ENCODE measurements at places on chromosomes 7 and 10.

DNA sequence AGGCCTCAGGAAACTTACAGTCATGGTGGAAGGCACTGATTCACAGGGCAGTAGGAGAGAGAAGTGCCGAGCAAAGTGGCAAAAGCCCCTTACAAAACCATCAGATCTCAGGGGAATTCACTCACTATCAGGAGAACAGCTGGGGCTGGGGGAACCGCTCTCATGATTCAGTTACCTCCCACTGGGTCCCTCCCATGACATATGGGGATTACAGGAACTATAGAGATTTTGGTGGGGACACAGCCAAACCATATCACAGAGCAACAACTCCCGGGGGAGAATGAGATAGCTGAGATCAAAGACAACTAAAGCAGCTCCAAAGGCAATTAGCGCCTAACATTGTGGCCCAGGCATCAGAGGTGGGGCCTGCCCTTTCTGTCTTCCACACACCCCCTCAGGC lies 85.4 kb upstream of the VOPP1 start:
- no peak for DNase-seq

DNA sequence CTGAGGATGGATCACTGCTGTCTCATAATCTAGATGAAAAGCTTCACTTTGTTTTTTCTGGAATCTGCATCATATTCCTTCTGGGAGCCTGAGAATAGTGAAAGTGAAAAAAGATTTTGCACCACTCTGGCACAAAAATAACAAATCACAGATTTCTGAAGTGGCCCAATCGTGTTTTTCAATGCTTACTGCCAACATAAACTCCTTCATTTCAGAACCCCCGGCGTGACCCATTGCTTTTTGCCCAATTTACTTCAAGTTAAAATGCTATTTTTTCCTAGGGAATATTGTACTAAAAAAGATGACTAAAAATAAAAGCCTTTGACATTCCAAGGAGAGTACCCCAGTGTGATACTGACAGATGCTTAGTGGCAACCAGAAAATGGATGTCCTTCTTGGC lies 53.7 kb upstream of the ANK3 start:
- DNase-seq, result no peak

DNA sequence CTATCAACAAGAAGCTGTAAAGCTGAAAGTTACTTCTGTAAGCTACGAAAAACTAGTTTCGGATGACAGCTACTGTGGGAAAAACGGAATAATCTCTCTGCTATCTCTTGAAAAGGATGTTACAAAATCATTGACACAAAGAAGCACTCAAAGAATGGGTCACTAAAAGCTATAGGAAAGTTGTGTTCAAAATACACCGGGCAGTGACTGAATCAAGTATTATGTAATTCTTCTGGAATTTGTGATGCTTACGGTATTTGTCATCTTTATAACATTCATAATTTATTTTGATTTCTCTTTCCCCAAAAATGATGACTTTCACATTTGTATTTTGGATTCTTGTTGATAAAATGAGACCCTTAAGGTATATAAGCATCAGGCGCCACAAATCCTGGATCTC lies 112.1 kb upstream of the KLF6 start:
- DNase-seq, result no peak

DNA sequence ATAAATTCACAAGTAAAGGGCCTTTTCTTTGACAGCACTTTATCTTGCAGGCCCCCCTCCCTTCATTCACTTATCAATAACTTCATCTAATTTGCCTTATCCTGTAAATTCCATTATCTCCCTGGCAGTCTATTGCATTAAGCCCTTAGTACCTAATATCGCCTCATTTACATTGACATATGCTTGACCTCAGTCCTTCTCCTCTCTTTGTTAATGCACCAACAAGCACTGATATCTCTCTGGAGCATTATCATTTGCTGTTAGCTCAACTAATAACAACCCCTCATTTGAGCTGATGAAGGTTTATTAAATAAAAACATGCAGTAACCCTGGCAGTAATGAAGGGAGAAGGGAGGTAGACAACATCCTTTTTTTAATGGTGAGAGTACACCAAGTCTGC lies 46.8 kb downstream of the EXOC4 start:
- DNase-seq, result no peak

- DNase-seq, result no peak
These were observed 51.3 kb downstream of the HIPK2 start for GRCh38 chr7:139726485-139726869.

DNA sequence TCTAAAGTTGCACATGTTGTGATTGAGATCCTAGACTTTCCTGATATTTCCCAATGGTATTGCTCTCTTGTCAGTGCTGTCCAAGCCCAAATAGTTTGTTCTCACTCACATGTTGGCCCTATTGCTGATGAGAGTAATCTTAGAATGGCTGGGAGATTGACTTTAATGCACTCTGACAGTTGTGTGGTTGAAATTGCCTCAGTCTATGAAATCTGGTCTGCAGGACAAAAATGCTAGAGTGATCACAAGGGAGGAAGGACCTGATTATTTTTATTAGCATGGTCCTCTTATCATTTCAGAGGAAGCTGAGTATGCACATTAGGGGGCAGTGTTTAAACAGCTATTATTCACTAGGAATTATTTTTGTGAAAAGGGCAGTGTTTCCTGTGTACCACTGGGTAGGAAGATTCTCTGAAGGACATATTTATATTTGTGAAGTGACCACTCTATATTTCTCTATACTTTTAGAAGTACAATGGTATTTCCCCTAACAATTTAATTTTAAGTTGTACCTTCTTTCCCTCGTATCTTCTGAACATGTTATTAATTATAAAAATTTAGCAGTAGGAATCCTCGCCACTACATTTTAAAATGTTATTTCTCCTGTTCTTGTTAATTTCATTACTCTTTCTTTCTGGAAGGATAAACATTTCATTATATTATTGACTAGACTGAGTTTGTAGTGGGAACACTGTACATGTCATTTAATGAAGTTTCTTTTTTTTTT lies 64.4 kb downstream of the SUGCT start:
- no peak for DNase-seq

DNA sequence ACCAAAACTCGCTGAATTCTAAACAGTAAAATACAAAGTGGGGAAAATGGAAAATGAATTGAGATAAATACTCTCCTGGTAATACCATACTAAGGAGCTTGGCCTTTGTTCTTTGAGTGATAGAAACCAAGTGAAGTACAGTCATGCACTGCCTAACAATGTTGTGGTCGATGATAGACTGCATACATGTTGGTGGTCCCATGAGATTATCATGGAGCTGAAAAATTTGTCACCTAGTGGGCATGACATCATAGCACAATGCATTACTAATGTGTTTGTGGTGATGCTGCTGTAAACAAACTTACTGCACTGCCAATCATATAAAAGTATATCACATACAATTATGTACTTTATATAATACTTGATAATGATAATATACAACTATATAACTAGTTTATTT lies 419.1 kb downstream of the ARL4A start:
- DNase-seq, result no peak

GRCh38 chr7:117827862-117828261 lies 45.4 kb downstream of the CTTNBP2 start:
- DNase-seq, result no peak

- no peak for DNase-seq
These were observed 123.3 kb upstream of the GAD2 start for GRCh38 chr10:26093229-26093628.

DNA sequence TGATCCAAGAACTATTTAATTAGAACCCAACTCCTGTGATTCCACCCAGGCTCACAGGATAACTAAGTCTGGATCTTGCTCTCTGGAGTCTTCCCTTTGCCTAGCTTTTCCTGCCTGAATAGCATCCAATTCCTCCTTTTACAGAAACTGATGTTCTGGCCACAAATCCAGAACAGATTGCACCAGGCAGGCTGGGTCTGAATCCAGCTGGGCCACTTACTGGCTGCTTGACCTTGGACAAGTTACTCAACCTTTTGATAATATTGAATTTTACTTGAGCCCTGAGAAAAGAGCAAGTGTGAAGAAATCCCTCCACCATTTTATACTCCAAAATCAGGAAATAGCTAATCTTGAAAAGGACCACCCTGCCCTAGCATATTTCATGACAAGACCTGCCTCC lies 55.5 kb upstream of the SLC35G1 start:
- no peak for DNase-seq

DNA sequence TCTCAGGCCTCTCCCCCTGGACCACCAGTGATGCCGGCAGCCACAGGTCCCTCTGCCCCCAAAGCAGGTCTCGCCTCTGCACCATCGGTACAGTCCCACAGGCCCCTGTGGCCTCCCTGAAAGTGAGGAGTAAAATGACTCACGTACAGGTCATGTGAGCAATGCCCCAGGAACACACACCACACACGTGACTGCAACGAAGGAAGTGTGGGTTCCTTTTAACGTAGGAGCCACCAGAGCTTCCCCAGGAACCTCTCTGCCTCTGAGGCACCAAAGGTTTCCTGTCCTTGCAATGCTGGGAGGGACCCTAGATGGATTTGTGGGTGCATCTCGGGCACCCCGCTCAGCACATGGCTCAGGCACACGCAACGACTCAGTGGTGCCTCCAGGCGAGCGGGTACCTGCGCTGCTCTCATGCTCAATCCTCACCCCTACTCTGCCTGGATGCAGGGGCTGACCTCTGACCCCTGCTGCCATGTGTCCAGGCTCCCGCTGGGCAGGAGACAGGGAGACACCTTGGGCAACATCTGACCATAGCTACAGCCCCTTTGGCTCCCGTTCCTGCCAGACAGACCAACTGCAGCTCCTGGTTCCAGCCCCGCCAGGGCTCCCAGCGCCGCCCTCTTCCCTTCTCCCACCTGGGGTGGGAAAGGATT lies 120.7 kb downstream of the PRKAG2 start:
- DNase-seq, result peak; percentile 73

DNA sequence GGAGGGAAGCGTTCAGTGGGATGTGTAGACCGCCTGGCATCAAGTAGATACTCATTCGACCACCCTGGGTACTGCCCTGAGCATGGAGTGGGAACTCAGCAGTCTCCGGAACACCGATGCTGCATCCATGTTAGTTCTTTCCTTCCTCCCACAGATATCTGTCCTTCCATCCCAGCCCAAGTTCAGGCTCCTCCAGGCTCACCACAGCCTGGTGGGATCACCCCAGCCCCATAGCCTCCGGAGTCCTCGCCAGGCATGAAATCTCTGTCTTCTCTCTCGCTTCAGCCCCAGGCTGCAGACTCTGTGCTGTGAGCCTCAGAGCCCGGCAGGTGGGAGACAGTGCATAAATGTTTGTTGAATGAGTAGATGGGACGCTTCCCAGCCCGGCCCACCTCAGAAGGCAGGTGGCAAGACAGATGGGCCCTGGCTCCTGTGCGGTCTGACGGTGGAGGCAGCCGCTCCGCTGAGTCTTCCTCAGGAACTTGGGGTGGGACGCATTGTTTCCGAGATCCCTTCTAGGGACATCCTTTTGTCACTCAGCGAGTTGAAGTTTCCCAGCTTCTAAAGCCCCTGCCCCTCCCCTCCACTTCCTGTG lies 42.9 kb downstream of the ELFN1 start:
- DNase-seq, result no peak

DNA sequence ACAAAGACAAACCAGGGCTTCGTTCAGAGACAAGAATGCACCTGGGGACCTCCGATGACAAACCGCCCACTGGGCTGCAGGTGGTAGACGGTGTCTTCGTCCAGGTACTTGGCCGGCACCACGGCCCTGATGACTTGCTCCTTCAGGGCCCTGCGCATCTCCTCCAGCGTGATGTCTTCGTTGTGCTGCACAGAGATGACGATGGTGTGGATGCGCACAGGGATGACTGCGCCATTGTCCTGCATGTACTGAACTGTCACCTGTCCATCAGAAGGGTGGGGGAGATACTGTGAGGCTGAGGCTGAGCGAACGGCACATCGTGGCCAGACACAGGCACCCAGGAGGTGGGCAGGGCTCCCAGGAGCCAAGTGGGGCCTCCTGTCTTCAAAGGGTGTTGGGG lies 13.1 kb downstream of the MAT1A start:
- DNase-seq, result no peak

- DNase-seq, result no peak
These were observed 29.3 kb upstream of the CRYGN start for GRCh38 chr7:151469281-151469680.

GRCh38 chr7:94856643-94857042 lies 50.8 kb upstream of the PPP1R9A start:
- DNase-seq, result no peak

GRCh38 chr7:106583100-106583499 lies 77.9 kb downstream of the CCDC71L start:
- no peak for DNase-seq

DNA sequence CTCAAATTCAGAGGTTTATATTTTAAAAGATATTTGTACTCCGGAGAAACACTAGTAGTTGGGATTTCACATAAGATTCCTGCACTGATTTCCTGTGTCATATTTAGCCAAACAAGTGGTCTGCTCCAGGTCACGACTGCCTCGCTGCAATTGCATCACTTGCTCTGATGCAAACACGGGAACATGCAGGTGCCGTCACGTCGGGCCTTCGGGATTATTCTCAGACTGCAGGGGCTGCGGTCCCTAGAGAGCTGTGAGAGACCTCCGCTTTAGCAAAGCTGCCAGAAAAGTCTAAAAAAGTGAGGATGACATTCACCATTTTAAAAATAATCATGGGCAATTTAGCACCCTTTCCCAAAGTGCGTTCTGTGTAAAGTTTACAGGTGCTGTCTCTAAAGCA lies 93.5 kb upstream of the DDC start:
- no peak for DNase-seq

- DNase-seq, result no peak
These were observed 145.0 kb downstream of the TCERG1L start for GRCh38 chr10:131166486-131166885.

GRCh38 chr10:113907166-113907565 lies 52.7 kb downstream of the NHLRC2 start:
- DNase-seq, result no peak

DNA sequence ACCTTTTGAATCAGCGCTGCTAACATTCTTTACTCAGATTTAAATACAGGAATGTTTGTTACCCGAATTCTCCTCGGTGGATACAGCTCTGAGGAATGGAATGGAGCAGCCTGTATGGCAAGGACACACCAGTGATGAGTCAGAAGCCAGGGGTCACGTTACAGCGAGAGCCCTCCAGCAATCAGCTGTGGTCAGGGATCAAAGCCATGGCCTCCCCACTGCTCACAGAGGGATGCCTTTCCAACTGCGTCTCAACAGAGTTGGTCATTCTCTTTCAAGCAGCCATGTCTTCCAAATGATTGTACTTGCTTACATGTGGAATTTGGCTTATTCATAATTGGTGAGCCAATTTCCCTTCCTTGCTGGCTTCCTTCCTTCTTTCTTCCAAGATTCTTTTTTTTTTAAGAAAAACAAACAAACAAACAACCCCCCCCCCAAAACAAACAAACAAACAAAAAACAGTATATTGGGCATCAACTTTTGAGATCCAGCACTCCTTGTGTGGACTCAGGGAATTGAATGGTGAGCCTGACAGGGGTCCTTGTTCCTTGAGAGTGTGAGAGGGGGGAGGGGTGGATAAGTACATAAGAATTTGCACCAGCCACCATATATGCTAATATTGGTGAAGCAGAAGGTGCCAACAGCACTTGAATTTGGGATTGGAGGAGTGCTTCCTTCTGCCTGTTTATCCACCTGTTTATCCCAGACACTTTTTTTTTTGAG lies 100.2 kb downstream of the ATXN7L1 start:
- DNase-seq, result no peak

Measured in stimulated activated CD4-positive, alpha-beta T cell treated with anti-CD3 and anti-CD28 coated beads, Interleukin-4, amount 100 ng/mL, for 24 hours (primary cell).